ENCODE measurements at places on chromosomes 3 and 15. TPM values are rescaled to one million over a fixed set of nuclear protein-coding genes. Genes with fewer than 3 reads are reported as not detected.

The SLC2A2 gene
- total RNA-seq: 0.09 TPM

The SEMA3G gene
- under 0.01 TPM for total RNA-seq

The RAMAC gene
- 29.6 TPM for total RNA-seq

The GOLGA6L7 gene
- not detected for total RNA-seq

The CCR1 gene
- total RNA-seq: 1.3 TPM

The FBXW12 gene
- not detected for total RNA-seq

The USF3 gene
- 4.4 TPM for total RNA-seq

The P3H2 gene
- total RNA-seq: 11.1 TPM

The GOLGA8J gene
- total RNA-seq: not detected

The TMEM40 gene
- not detected for total RNA-seq

The USP50 gene
- 0.28 TPM for total RNA-seq

The GOLGA8S gene
- under 0.01 TPM for total RNA-seq

The IQGAP1 gene
- total RNA-seq: 149 TPM

The SNAPC5 gene
- 31.4 TPM for total RNA-seq

The TMEM45A gene
- total RNA-seq: 104 TPM

The CPA3 gene
- not detected for total RNA-seq
